ENCODE measurements at places on chromosomes 11 and 22.
A peak's percentile ranks its signal among the peaks of the same experiment; 100 is the strongest.

DNA sequence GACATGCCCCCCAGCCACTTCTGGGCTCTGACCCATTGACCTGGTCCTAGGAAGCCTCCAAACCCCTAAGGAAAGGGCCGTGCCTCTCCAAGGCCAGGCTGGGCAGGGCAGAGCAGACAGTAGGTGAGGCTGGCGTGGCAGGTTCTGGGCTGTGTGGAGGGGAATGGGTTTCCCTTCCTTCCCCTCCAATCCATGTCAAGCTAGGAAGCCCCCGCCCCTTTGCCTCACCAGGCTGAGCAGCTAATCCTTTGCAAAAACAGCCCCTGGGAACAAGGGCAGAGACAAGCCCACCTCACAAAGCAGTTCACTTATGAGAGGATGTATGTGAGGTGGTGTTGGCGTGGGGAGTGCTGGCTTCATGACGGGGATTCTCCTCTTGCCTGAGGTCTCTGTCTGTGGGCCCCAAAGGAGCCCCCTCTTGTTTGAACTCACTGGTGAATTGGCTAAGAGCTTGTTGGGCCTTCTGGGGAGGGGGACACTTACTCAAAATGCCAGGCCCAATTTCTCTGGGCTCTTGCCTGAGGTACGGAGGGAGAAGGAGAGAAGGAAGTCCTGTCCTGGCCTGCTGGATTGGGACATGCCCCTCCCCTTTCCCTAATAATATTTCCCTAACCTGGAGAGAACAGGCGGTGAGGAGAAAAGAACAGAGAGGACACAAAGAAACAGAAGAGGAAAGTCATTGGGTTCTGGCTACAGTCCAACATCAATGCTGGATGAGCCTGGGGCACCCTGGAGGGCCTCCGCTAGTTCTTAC lies 1.6 kb upstream of the TRIM29 start:
- DNase-seq: no peak

DNA sequence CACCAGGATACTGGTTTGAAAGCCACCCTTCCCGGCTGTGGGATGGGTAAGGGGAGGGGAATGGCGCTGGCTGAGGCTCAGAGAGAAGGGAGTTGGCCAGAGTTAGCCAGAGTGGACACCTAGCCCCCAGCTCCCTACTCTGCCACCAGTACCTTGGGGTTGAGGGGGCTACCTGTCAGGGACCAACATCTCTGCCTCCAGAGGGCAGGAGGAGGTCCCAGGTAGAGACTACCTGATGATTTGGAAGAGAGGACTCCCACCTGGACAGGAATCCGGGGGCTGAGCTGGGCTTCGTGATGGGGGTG lies 3.7 kb downstream of the MYRF start:
- no peak for DNase-seq

DNA sequence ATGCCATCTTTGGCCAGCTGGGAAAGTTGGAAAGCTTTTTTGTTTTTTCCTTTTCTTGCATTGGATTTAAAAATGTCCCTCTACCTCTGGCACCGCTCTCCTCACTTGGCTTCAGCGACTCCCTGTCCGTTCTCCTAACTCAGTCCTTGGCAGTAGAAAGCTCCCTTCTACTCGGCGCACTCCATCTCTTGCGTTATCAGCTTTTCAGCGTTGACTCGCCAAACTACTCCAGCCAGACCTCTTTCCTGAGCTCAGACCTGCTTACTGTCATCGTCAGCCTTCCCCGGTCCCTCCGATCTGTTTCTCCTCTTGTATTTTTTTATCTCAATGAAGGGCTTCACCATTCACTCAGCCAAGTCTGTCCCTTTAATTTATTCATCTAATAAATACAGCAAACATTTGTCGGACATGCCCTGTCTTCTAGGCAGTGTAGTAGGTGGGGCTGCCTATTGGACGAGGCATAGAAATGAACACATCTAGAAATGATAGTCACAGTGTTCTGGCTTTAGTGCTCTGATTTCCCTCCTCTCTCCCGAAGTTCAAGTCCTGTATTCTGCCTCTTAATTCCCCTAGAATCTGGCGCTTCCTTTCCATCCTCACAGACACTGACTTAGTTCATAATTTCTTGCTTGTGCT lies 839 bp downstream of the CEP164 start:
- peak; percentile 46 for DNase-seq

DNA sequence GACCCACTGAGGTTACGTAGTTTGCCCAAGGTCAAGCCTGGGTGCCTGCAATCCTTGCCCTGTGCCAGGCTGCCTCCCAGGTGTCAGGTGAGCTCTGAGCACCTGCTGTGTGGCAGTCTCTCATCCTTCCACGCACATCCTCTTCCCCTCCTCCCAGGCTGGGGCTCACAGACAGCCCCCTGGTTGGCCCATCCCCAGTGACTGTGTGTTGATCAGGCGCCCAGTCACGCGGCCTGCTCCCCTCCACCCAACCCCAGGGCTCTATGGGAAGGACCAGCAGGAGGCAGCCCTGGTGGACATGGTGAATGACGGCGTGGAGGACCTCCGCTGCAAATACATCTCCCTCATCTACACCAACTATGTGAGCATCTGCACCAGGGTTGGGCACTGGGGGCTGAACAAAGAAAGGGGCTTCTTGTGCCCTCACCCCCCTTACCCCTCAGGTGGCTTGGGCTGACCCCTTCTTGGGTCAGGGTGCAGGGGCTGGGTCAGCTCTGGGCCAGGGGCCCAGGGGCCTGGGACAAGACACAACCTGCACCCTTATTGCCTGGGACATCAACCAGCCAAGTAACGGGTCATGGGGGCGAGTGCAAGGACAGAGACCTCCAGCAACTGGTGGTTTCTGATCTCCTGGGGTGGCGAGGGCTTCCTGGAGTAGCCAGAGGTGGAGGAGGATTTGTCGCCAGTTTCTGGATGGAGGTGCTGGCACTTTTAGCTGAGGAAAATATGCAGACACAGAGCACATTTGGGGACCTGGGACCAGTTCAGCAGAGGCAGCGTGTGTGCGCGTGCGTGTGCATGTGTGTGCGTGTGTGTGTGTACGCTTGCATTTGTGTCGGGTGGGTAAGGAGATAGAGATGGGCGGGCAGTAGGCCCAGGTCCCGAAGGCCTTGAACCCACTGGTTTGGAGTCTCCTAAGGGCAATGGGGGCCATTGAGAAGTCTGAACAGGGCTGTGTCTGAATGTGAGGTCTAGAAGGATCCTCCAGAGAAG lies 1.6 kb downstream of the GSTP1 start:
- no peak for DNase-seq
